CD8-positive, alpha-beta memory T cell (primary cell): ENCODE measurements at places on chromosomes 5 and 9.

DNA sequence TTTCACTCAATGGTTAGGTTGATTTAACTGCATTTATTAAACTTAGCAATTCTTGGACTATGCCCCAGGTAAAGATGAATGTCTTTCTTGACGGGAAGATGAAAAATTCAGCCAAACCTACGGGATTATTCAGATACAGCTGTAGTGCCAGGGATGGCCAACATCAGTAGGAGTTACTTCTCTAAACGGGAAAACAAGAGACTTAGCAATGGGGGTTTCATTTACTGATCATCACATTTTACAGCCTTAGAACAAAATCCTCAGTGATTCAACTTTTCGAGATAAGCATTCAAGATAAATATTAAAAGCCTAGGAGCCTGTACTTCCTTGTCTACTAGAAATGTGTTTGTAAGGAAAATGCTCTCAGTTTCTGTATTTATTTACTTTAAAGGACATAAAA lies 46.1 kb downstream of the S1PR3 start:
- DNase-seq, result no peak

- no peak for DNase-seq
Measured at GRCh38 chr9:136141682-136142413, 23.2 kb upstream of the TMEM250 start.

- DNase-seq, result no peak
Measured at GRCh38 chr5:62920856-62921255, 342.2 kb downstream of the LRRC70 start.

DNA sequence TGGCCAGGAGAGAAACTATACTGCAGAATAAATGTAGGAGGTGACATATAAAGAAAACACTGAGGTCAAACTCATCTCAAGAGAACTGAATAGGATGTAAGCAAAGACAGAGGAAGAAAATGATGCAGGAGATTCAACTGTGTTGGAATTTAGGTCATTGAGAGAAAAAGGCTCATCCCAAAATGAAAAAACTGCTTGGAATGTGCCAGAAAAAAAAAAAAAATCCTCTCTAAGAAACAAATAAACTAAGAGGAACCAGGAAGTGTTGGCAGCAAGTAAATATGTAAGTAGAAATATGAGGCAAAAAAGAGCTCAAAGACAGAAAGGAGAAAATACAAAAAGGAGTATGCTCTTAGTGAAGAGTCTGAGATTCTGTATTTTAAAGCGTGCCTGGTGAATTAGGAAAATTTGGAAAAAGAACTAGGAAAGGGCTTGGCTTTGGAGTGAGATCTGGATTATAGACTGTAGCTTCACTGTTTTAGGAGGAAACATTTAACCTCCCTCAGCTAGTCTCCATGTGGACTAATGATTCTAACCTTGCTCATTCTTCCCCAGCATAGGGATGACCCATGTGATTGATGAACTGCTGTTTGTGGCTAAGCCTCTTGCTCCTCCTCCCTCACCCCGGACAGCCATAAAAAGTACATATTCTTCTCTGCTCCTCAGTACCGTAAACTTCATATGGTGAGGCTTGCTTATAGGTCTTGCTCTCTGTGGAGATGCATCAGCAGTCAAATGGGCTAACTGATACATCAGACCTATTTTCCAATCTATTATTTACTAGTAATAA lies 185.6 kb upstream of the POU5F2 start:
- no peak for DNase-seq

DNA sequence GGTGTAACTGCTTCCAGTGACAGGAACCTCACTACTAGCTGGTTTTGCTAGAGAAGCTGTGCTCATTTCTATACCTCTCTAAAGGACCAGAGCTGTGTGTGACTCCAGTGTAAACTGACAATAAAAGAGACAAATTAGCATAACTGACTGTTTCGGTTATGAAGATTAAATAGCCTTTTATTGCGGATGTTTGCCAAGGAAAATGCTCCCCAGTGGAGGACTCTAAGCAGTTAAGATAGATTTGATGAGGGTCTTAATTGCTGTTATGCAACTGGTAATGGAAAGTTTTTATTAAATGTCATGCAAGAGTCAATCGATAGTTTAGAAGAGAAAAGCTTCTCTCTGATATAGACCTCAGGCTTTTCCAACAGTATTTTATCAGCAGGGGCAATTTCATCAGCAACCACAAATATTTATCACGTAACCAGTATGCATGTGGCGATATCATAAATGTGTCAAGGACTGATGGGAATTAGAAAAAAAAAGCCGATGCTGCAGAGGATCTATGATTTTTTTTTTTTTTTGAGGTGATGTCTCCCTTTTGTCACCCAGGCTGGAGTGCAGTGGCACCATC lies 275.2 kb upstream of the DMAC1 start:
- no peak for DNase-seq

DNA sequence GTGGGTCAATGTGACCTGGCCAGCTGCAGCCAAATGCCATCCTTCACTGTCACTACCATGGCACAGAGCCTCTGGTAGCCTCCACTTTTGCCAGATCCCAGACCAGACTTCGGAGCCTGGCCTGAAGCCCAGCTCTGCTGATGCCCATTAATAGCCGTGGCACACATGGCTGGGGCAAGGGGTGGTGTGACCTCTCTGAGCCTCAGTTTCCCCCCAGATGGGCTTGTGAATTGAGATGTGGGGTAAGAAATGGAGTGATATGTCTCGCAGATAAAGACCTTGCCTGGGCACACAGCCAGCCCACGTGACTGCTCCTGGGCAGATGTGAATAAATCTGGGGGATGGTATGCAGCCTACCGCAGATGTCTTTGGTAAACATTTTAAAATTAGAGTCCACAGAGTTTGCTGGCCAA lies 13.9 kb downstream of the SUSD3 start:
- DNase-seq, result no peak

GRCh38 chr9:104780796-104781395 lies 17.0 kb downstream of the NIPSNAP3B start:
- peak; percentile 2 for DNase-seq

DNA sequence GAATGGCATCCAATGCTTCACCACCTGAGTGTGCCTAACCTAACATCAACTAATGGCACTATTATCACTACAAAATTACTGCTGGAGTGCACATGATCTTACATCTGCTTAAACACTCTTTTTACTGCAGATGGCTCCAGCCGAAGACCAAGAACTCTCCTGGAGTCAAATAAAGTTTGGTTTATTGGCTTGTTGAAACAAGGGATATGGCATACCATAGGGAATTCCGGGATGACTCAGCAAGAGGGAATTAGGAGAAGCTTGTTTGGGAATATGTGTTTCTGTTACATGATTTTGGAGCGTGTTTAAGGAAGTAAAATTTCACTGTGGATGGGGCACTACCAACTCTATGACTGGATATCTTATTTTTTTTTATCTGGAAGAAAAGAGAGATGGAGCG lies 872.6 kb downstream of the DTWD2 start:
- DNase-seq, result no peak

DNA sequence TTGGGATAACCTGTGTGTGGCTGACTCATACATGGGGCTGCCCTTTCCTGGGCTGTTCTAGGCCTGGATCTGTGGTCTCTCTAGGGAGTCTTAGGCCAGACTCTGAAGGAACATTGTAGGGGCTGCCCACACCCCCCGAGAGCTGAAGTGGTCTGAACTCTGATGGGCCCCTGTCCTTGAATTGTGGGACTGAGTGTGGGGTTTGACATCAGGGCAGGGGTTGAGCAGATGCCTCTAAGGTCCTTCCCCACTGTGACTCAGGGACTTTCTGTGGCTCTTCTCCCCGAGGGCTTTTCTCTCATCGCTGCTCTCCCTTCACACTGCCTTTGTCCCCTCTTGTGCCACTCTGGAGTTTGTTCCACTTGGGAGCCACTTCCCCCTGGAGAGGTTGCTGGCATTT lies 215.0 kb downstream of the MELK start:
- DNase-seq, result no peak

DNA sequence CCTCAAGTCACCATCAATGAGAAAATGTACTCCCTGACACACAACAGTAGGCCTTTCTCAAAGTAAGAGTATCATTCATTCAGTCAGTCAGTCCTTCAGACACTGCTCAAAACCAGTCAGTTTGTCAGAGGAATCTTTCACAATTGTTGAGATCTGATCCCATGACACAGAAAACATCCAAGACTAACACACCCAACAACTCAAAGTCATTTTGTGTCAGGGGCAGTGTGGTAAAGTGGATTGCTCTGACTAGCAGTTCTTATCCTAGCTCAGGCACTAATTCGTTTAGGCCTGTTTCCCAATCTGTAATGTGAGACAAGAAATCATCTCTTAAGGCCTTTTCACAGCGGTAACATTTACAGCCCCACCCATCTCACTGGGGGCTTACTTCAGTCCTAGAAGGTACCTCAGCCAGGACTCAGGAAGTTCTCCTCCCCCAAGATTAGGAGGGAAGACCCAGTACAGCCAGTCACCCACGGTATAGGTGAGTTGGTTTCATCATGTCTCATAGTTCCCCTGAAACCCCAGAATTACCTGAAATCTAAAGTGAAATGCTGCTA lies 31.9 kb downstream of the SH3TC2 start:
- DNase-seq, result no peak

DNA sequence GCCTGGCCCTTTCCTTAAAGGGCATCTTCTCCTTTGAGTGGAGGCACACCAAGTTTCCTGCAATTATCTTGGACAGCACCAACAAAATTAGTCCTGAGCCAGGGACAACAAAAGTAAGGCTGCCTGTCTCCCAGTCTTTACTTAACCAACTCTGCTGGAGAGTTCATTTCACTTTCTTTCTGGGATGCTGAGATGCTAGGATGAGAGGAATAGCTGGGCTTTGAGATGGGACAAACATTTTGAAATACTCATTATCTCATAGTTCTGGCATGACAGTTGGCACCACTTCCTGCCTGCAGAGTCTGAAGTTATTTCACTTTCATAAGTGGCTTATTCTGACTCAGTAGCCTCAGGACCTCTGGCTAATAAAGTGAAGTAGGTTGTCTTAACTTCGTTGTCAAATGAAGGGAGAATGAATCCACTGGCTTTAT lies 157.0 kb downstream of the C9orf152 start:
- no peak for DNase-seq

DNA sequence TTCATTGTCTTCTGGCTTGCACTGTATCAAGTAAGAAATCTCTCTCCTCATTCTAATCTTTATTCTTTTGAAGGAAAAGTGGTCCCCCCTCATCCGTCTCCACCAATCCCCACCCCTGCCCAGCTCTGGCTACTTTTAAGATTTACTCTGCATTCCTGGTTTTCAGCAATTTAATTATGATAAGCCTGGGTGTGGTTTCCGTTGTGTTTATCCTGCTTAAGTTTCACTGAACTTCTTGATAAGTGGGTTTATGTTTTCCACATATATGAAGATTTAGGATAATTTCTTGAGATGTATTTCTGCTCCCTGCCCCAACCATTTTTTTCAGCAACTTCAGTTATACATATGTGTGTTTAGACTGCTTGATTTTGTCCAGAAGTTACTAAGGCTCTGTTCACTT lies 46.5 kb downstream of the PTBP3 start:
- DNase-seq, result no peak

DNA sequence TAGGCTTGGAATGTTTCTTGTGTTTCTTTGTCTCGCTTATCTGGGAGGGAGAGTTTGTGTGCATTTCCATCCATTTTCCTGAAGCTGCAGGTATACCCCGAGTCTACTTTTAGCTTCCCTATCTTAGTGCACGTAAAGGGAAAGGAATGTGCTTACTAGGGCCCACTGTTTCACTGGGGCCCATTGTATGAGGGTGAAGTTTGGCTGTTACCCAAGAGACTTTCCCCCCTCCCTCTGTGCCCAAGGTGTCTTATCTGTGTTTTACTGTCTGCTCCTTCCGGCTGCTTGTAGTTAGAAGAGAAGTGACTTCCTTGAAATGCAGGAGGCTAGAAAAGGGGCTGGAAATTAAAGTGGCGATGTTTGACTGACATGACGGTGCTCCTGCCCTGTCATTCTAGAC lies 12.1 kb upstream of the BTNL3 start:
- DNase-seq, result no peak

DNA sequence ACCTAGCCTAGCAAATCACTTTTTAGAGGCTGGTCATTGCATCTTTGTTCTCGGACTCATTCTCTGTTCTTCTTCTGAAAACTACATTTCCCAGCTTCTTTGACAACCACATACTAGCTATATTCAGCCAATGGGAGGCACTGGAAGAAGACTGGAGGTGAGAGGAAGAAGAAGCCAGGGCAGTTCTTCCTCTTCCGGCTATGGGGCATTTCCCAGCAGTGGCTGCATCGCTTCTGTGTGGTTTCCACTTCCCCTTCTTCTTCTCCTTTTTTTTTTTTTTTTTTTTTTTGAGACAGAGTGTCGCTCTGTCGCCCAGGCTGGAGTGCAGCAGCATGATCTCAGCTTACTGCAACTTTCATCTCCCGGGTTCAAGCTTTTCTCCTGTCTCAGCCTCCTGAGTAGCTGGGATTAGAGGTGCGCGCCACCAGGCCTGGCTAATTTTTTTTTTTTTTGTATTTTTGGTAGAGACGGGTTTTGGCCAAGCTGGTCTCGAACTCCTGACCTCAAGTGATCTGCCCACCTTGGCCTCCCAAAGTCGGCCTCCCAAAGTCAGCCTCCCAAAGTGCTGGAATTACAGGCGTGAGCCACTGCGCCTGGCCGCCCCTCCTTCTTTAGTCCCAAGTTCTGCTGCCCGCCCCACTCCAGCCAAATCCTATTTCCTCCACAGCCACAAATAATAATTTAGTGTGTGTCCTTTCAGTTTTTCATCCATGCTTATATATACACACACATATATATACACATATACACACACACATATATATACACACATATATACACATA lies 6.9 kb upstream of the UBAP1 start:
- peak; percentile 21 for DNase-seq

DNA sequence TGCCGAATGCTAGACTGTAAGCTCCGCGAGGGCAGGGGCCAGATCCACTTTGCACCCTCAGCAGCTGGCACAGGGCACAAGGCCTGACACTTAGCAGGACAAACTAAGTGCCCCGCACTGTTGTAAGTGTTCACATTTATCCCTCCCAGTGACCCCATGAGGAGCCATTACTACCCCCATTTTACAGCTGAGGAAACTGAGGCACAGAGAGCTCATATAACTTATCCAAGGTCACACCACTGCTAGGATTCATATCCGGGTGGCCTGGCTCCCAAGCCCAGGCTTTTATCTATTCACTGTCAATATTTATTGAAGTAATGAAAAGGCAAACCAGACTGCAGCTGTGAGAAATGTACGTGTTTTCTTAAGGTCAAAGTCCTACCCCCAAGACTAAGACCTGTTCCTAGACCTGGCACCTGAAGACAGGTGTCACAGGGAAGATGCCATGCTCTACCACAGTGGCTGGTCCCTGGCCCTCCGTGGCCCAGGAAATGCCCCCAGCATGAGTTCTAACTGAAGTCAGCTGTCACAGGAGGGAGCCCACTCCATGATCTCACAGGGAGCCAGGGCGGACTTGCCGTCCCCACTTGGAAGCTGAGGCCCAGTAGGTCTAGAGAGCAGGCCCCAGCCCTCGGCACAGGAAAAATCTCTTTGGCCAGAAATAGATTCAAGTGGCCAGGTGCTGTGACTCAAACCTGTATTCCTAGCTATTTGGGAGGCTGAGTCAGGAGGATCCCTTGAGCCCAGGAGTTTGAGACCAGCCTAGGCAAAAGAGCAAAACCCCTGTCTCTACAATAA lies 74.7 kb upstream of the IL17B start:
- no peak for DNase-seq

DNA sequence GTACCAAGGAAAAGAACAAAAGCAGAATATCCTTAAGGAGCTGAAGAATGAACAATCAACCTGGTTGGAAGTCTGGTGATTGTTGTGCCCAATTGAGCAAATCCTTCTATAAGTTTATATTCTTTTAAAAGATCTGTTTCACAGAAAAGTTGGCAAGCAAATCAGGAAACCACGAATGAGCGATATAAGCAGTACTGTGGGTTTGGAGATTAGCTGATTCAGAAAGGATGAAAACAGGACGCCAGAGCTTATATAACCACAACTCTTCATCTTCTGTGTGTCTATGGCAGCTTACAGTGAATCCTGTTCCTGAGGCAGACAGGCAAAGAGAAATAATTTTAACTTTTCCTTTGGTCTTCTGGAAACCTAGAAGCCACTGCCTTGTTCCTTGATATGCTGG lies 61.7 kb downstream of the SLC38A9 start:
- peak; percentile 1 for DNase-seq
